ENCODE measurements at places on chromosomes 12 and 14. TPM values are rescaled to one million over a fixed set of nuclear protein-coding genes. Genes with fewer than 3 reads are reported as not detected.

The SERPINA5 gene
- 3.7 TPM for total RNA-seq

The OTOGL gene
- total RNA-seq = under 0.01 TPM

The PIK3C2G gene
- 1.7 TPM for total RNA-seq

The GLIPR1L1 gene
- not detected for total RNA-seq

The SDR9C7 gene
- total RNA-seq = 11.0 TPM

The FOXJ2 gene
- total RNA-seq = 24.8 TPM

The DUSP6 gene
- total RNA-seq = 51.1 TPM

The ZC3H10 gene
- 2.0 TPM for total RNA-seq

The FRMD6 gene
- total RNA-seq = 114 TPM

The KRR1 gene
- total RNA-seq = 21.4 TPM

The KRT2 gene
- 2.0 TPM for total RNA-seq

The MUCL1 gene
- not detected for total RNA-seq

The PIP4K2C gene
- 16.7 TPM for total RNA-seq

The COCH gene
- 35.6 TPM for total RNA-seq

The SELPLG gene
- total RNA-seq = 14.2 TPM

The KRT4 gene
- 354 TPM for total RNA-seq

The CPM gene
- 35.4 TPM for total RNA-seq

The GTF2A1 gene
- total RNA-seq = 21.6 TPM

The SMIM41 gene
- total RNA-seq = 1.5 TPM

The DPPA3 gene
- total RNA-seq = not detected

The BCL2L14 gene
- total RNA-seq = not detected

The C14orf180 gene
- total RNA-seq = 1.7 TPM

The LMNTD1 gene
- total RNA-seq = not detected

The LTBR gene
- total RNA-seq = 146 TPM

The SRSF9 gene
- 105 TPM for total RNA-seq

The TAS2R46 gene
- 2.0 TPM for total RNA-seq

The RAD9B gene
- not detected for total RNA-seq

The DNAH10 gene
- total RNA-seq = not detected

The RTL1 gene
- total RNA-seq = not detected

The MYL2 gene
- total RNA-seq = not detected

The C2CD5 gene
- 49.1 TPM for total RNA-seq

The LBHD2 gene
- total RNA-seq = not detected

The CLEC4D gene
- total RNA-seq = not detected

The NOXRED1 gene
- not detected for total RNA-seq

The KLRF1 gene
- not detected for total RNA-seq

The CLEC9A gene
- not detected for total RNA-seq

The DENND5B gene
- total RNA-seq = 25.3 TPM

The CHGA gene
- 5.4 TPM for total RNA-seq

The TRHDE gene
- 34.9 TPM for total RNA-seq

The SPTB gene
- total RNA-seq = 0.98 TPM

The GPR68 gene
- 4.2 TPM for total RNA-seq

The ADSS1 gene
- total RNA-seq = 10.3 TPM

The NRIP2 gene
- total RNA-seq = 1.2 TPM

The EP400 gene
- 35.6 TPM for total RNA-seq

The RNU4-1 gene
- under 0.01 TPM for total RNA-seq

The SCN8A gene
- 3.7 TPM for total RNA-seq

The CFAP54 gene
- total RNA-seq = 1.7 TPM

The OAS1 gene
- 30.9 TPM for total RNA-seq

The GLI1 gene
- 0.25 TPM for total RNA-seq

The HAL gene
- 0.74 TPM for total RNA-seq

The RD3L gene
- total RNA-seq = not detected

The SERPINA12 gene
- 8.6 TPM for total RNA-seq

The GAPDH gene
- 2,297 TPM for total RNA-seq

The SLC38A4 gene
- not detected for total RNA-seq

The ESPL1 gene
- total RNA-seq = 17.7 TPM
